B cell (primary cell): ENCODE measurements at places on chromosomes 4 and X. TPM values are rescaled to one million over a fixed set of nuclear protein-coding genes. Genes with fewer than 3 reads are reported as not detected.

DNA sequence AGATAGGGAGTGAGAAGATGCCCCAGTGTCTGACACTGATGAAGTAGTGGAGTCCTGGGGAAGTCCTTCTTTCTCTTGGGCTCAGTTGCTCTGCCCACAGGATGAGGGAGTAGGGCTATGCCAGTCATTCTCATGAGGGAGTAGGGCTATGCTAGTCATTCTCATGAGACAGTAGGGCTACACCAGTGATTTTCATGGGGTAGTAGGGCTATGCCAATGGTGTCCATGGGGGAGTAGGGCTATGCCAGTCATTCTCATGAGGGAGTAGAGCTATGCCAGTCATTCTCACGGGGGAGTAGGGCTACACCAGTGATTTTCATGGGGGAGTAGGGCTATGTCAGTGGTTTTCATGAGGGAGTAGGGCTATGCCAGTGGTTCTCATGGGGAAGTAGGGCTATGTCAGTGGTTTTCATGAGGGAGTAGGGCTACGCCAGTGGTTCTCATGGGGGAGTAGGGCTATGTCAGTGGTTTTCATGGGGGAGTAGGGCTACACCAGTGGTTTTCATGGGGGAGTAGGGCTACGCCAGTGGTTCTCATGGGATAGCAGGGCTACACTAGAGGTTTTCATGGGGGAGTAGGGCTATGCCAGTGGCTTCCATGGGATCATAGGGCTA, 43.3 kb upstream of the SOD3 start:
- H3K4me1 ChIP-seq = no peaks in the 10 kb centered on the region
- no peak for DNase-seq
- H3K4me3 ChIP-seq = no peak overlapping the region

Gene BBS12
- 2.9 and 3.4 TPM in 2 replicates for total RNA-seq

DNA sequence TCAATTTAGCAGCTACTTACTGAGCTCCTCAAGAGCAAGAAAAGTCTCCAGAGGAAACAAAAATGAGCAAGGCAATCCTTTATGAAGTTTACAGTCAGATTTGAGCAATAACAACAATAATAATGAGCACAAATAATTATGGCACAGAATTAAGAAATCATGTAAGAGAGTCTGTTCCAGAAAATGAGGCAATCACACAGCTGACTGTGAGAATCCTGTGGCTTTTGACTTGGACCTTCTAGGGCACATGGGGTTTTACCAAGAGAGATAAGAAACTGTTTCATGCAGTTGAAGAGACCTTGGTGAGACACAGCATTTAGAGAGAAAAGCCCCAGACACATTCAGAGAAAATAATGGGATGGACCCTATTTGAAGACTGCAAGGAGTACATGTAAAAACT, 362.6 kb upstream of the MAGEB2 start:
- H3K27ac ChIP-seq = no peak overlapping the region
- no peaks in the 10 kb centered on the region for H3K4me1 ChIP-seq
- DNase-seq = no peak
- H3K4me3 ChIP-seq = no peak overlapping the region
- H3K27me3 ChIP-seq = no peaks in the 10 kb centered on the region
- no peaks in the 10 kb centered on the region for H3K36me3 ChIP-seq

Gene AADAT
- not detected in 2 replicates for total RNA-seq

DNA sequence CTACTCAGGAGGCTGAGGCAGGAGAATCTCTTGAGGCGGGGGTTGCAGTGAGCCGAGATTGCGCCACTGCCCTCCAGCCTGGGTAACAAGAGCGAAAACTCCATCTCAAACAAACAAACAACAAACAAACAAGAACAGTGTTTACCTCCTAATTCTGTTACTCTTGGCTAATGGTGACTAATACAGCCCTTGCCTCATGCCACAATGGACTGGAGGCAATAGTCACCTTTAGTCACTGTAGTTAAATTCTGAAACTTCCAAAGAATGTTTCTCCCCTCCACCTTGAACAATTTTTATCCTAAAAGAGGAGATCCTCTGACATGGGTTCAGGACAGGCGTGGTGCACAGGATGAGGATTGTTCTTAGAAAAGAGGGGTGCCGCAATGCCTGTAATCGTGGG, 241.2 kb upstream of the CTSO start:
- H3K4me1 ChIP-seq = no peaks in the 10 kb centered on the region
- no peaks in the 10 kb centered on the region for H3K27me3 ChIP-seq
- no peak for DNase-seq
- H3K36me3 ChIP-seq = no peaks in the 10 kb centered on the region
- no peak overlapping the region for H3K27ac ChIP-seq

Gene MAGEC3
- not detected in 2 replicates for total RNA-seq

Gene PPARGC1A
- total RNA-seq = not detected in 2 replicates

GRCh38 chr4:151960449-151961230, 199.8 kb upstream of the GATB start:
- no peak overlapping the region for H3K27ac ChIP-seq
- H3K4me3 ChIP-seq = no peak overlapping the region
- H3K27me3 ChIP-seq = no peaks in the 10 kb centered on the region

Gene OPN1MW
- total RNA-seq = not detected in 2 replicates

GRCh38 chrX:46687619-46688018, 71.3 kb downstream of the SLC9A7 start:
- DNase-seq = no peak
- H3K27me3 ChIP-seq = no peaks in the 10 kb centered on the region

Gene ADH1C
- not detected in 2 replicates for total RNA-seq

- no peaks in the 10 kb centered on the region for H3K36me3 ChIP-seq
- no peak for DNase-seq
- no peaks in the 10 kb centered on the region for H3K27me3 ChIP-seq
- H3K4me1 ChIP-seq = no peaks in the 10 kb centered on the region
Observed at GRCh38 chrX:85964744-85965143, 82.6 kb downstream of the CHM start.

- no peaks in the 10 kb centered on the region for H3K4me1 ChIP-seq
- H3K36me3 ChIP-seq = no peaks in the 10 kb centered on the region
- no peak overlapping the region for H3K27ac ChIP-seq
- DNase-seq = no peak
- H3K27me3 ChIP-seq = no peaks in the 10 kb centered on the region
- H3K4me3 ChIP-seq = no peak overlapping the region
Observed at GRCh38 chr4:160034501-160034900, 931.6 kb downstream of the RAPGEF2 start.

Gene ASB9
- total RNA-seq = not detected in 2 replicates

DNA sequence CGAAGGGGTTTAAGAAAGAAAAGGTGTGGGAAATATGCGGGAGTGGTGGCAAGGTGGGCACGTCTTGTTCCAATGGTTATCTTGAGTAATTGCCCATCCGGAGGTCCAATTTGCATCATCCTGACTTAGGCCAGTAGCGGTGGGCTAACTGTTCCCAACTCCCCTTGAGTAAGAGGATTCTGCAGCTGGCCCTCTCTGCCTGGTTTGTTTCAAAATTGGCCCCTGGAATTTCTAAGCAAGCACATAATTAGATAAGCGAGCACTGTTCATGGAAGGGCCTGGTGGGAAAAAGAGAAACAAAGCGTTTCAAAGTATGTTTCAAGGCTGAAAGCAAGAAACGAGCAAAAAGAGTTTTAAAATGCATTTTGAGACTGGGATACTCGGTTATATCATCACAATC, 198.2 kb downstream of the CEP135 start:
- no peaks in the 10 kb centered on the region for H3K4me1 ChIP-seq
- no peak overlapping the region for H3K4me3 ChIP-seq
- H3K27me3 ChIP-seq = no peaks in the 10 kb centered on the region
- no peak overlapping the region for H3K27ac ChIP-seq
- no peaks in the 10 kb centered on the region for H3K36me3 ChIP-seq
- DNase-seq = no peak

Gene PABPC1L2A
- not detected in 2 replicates for total RNA-seq

DNA sequence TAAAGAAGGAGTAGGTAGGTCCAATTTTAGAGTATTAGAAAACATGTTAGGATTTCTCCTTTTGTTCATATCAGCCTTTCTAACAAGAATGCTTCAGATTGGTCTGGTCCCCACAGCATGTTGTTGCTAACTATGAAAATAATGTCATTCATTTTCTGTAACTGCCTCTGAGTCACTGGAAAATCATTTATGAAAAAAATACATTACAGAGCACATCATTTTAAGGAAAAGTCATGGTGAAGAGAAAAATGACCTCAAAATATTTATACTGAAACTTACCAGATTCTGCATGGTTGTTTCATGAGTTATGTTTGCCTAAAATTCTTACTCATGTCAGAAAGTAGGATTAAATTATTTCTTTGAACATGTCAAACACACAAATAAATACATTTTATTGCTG, 35.2 kb downstream of the DTHD1 start:
- peaks cover 39% of the 10 kb centered on the region for H3K4me1 ChIP-seq
- no peaks in the 10 kb centered on the region for H3K27me3 ChIP-seq
- no peak for DNase-seq
- H3K27ac ChIP-seq = no peak overlapping the region
- no peak overlapping the region for H3K4me3 ChIP-seq
- no peaks in the 10 kb centered on the region for H3K36me3 ChIP-seq

Gene TCEAL6
- not detected in 2 replicates for total RNA-seq

- H3K27ac ChIP-seq = no peak overlapping the region
- H3K4me3 ChIP-seq = no peak overlapping the region
- H3K4me1 ChIP-seq = no peaks in the 10 kb centered on the region
Observed at GRCh38 chr4:76003035-76003434, 4.3 kb downstream of the CXCL9 start.

Gene AIFM1
- 14.8 and 15.9 TPM in 2 replicates for total RNA-seq

DNA sequence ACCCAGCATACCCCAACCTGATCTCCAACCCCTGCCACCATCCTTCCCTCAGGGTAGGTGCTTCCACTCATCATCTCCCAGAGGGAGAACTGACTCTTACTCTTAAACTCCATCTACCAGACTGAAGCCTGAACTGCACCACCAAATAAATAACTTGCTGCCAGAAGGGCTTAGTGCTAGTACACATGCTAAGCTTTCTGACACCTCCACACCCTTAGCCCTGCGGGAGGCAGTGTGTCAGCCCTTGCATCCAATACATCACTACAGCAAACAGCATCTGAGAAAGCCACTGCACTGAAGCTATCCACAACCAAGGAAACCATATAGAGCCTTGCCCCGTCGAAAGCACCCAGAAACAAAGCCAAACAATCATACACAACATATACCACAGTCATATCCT, 68.6 kb upstream of the MCF2 start:
- H3K4me1 ChIP-seq = no peaks in the 10 kb centered on the region
- no peak overlapping the region for H3K27ac ChIP-seq
- no peaks in the 10 kb centered on the region for H3K27me3 ChIP-seq
- no peak overlapping the region for H3K4me3 ChIP-seq
- no peak for DNase-seq

GRCh38 chr4:159227378-159227777, 124.5 kb downstream of the RAPGEF2 start:
- no peaks in the 10 kb centered on the region for H3K36me3 ChIP-seq
- H3K27ac ChIP-seq = no peak overlapping the region
- no peaks in the 10 kb centered on the region for H3K27me3 ChIP-seq
- DNase-seq = no peak
- no peak overlapping the region for H3K4me3 ChIP-seq

DNA sequence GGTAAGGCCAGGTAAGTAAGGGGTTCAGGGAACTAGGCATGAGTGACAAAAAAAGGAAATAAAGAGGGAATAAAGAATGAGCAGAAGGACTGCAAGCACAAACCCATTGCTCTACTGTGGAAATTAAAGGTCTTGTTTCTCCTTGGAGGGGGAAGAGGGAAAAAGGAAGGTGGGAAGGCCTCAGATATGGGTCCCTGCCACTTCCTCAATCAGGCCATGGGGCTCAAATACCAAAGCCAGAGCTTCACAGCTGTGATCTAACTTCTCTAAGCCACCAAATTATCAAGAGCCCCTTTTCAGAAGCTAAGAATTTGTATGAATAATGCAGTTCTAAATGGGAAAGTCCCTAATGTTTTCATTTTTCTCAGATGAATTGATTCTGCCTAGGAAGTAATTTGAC, 4.7 kb downstream of the USP51 start:
- no peak overlapping the region for H3K27ac ChIP-seq
- H3K4me1 ChIP-seq = peaks cover 10% of the 10 kb centered on the region
- no peaks in the 10 kb centered on the region for H3K27me3 ChIP-seq
- DNase-seq = no peak

DNA sequence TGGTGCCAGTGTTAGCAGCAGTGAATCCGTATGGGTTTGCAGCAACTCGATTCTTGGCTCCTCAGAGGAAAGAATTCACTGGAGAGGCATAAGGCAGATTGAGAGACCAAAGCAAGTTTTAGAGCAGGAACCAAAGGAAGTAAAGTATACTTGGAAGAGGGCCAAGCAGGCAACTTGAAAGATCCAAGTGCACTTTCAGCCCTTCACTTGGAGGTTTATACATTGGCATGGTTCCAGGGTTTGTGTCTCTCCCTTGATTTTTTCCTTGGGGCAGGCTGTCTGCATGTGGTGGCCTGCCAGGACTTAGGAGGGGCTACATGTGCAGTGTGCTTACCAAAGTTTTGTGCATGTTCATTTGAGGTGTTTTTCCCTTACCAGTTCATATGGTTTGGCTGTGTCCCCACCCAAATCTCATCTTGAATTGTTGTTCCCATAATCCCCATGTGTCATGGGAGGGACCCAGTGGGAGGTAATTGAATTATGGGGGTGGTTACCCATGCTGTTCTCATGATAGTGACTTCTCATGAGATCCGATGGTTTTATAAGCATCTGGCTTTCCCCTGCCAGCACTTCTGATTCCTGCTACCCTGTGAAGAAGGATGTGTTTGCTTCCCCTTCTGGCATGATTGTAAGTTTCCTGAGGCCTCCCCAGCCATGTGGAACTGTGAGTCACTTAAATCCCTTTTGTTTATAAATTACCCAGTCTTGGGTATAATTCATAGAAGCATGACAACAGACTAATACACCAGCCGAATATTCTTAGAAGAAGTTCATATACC, 86.2 kb upstream of the TSPAN5 start:
- no peak overlapping the region for H3K27ac ChIP-seq
- H3K4me3 ChIP-seq = no peak overlapping the region
- DNase-seq = no peak
- no peaks in the 10 kb centered on the region for H3K27me3 ChIP-seq

GRCh38 chr4:1115528-1116293, 2.3 kb upstream of the RNF212 start:
- H3K4me1 ChIP-seq = no peaks in the 10 kb centered on the region
- DNase-seq = no peak
- H3K4me3 ChIP-seq = no peak overlapping the region
- no peak overlapping the region for H3K27ac ChIP-seq
- H3K36me3 ChIP-seq = no peaks in the 10 kb centered on the region
- no peaks in the 10 kb centered on the region for H3K27me3 ChIP-seq

DNA sequence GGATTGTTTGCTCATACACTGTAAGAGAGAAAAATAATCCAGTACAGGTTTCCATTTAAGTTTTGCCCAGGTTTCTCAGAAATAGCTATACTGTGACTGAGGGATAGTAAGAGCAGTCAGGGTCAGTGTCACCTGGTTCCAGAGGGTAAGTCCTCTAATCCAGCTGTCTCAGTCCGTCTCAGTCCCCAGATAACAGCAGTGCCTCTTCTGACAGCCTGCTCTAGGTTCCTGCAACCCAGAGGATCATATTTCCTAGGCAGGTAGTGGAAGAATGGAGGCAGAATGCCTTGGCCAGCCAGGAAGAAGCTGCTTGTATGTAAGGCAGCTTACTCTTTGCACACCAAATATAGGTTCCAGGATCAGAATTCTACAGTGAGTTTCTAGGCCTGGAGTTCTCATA, 22.6 kb upstream of the GNRHR start:
- H3K27me3 ChIP-seq = no peaks in the 10 kb centered on the region
- DNase-seq = no peak
- no peak overlapping the region for H3K4me3 ChIP-seq
- no peak overlapping the region for H3K27ac ChIP-seq
- no peaks in the 10 kb centered on the region for H3K4me1 ChIP-seq

Gene NR3C2
- total RNA-seq = 19.3 and 21.3 TPM in 2 replicates

- H3K4me1 ChIP-seq = no peaks in the 10 kb centered on the region
- no peak for DNase-seq
- no peaks in the 10 kb centered on the region for H3K36me3 ChIP-seq
- H3K4me3 ChIP-seq = no peak overlapping the region
- H3K27me3 ChIP-seq = no peaks in the 10 kb centered on the region
Observed at GRCh38 chrX:1378306-1378759, 13.6 kb downstream of the SLC25A6 start.
